ENCODE measurements at places on chromosomes 16 and 17.

- peaks cover 59% of the 10 kb centered on the region for H3K36me3 ChIP-seq
- peaks cover 71% of the 10 kb centered on the region for H3K4me1 ChIP-seq
- H3K4me3 ChIP-seq: peak overlapping the region; percentile 3
- peak overlapping the region; percentile 78 for H3K27ac ChIP-seq
- no peak for DNase-seq
- H3K27me3 ChIP-seq: no peaks in the 10 kb centered on the region
Observed at GRCh38 chr17:42338427-42338985, 49.7 kb downstream of the STAT3 start.

DNA sequence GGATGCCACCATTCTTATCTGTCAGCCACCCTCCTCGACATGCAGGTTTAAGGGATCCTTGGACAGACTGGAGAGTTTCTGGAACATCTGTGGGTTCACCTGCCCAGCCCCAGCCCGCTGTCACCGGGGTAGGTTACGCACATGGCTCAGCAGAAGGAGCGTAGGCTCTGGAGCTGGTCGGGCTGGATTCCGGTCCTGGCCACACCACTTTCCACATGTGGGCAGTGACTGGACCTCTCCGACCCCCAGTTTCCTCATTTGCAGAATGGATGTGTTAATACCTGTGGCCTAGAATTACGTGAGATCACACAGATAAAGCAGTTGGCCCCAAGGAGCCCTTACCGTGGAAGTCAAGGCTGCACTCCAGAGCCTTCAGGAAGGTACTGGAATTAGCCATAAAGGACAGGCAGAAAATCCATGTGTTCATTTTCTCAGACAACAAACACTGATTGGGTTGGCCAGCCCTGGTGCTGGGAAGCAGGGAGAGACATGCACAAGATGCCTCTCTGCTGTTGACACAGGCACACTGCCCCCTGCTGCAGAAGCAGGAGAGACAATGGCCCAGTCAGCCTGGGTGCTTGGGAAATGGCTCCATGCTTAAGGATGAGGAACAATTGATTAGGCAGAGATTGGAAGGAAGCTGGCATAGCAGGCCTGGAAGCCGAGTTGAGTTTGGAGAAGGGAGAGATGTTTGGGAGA lies 58.8 kb downstream of the SF3B3 start:
- no peaks in the 10 kb centered on the region for H3K4me1 ChIP-seq
- H3K27me3 ChIP-seq: no peaks in the 10 kb centered on the region
- no peak overlapping the region for H3K4me3 ChIP-seq
- no peak overlapping the region for H3K27ac ChIP-seq
- DNase-seq: no peak
- no peaks in the 10 kb centered on the region for H3K36me3 ChIP-seq

- peak overlapping the region; percentile 83 for H3K4me3 ChIP-seq
- peaks cover 8% of the 10 kb centered on the region for H3K27me3 ChIP-seq
- H3K27ac ChIP-seq: peak overlapping the region; percentile 76
- peaks cover 39% of the 10 kb centered on the region for H3K36me3 ChIP-seq
Observed at GRCh38 chr17:32445074-32445415, 735 bp downstream of the PSMD11 start.

GRCh38 chr17:76560877-76561221 lies 21.0 kb downstream of the PRCD start:
- H3K27ac ChIP-seq: peak overlapping the region; percentile 87
- H3K4me1 ChIP-seq: peaks cover 69% of the 10 kb centered on the region
- peaks cover 63% of the 10 kb centered on the region for H3K36me3 ChIP-seq
- no peaks in the 10 kb centered on the region for H3K27me3 ChIP-seq
- H3K4me3 ChIP-seq: peak overlapping the region; percentile 71
- DNase-seq: no peak

DNA sequence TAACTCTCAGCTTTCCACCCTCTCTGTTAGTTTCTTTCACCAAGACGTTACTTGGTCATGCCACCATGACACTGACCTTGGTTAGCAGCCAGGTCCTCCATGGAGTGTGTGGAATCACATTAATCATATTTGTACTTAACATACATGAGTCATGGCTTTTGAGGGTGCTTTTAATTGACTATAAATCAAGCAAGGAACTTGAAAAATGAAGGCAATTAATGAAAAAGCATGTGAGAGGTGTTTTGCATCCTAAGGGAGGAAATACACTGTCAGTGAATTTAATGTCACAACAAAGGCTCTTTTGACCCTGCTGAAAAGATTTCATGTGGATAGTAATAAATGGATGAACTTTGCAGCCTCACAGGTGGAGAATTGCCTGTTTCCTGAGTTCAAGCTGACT lies 240.7 kb downstream of the CDH13 start:
- no peak for DNase-seq
- H3K36me3 ChIP-seq: no peaks in the 10 kb centered on the region
- H3K27ac ChIP-seq: no peak overlapping the region
- no peak overlapping the region for H3K4me3 ChIP-seq
- no peaks in the 10 kb centered on the region for H3K4me1 ChIP-seq

DNA sequence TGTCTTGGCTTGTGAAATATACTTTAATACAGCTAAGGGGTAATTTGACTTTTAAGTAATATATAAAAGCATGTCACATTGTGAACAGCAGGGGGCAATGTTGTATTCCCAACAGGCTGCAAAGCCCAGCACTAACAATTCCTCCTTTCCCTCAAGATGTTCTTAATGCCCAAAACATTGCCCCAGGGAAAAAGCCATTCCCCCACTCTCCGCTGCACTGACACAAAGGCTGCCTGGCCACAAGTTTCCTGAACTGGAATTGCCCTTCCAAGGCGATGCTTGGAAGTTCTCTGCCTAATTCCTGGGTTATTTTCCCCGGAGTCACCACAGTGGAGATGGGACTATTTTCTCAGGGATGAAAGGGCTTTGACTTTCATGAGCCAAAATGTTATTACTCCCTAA lies 27.2 kb downstream of the CLEC16A start:
- H3K4me1 ChIP-seq: peaks cover 74% of the 10 kb centered on the region
- DNase-seq: peak; percentile 50
- peak overlapping the region; percentile 82 for H3K27ac ChIP-seq
- no peaks in the 10 kb centered on the region for H3K27me3 ChIP-seq
- H3K36me3 ChIP-seq: peaks cover 46% of the 10 kb centered on the region

DNA sequence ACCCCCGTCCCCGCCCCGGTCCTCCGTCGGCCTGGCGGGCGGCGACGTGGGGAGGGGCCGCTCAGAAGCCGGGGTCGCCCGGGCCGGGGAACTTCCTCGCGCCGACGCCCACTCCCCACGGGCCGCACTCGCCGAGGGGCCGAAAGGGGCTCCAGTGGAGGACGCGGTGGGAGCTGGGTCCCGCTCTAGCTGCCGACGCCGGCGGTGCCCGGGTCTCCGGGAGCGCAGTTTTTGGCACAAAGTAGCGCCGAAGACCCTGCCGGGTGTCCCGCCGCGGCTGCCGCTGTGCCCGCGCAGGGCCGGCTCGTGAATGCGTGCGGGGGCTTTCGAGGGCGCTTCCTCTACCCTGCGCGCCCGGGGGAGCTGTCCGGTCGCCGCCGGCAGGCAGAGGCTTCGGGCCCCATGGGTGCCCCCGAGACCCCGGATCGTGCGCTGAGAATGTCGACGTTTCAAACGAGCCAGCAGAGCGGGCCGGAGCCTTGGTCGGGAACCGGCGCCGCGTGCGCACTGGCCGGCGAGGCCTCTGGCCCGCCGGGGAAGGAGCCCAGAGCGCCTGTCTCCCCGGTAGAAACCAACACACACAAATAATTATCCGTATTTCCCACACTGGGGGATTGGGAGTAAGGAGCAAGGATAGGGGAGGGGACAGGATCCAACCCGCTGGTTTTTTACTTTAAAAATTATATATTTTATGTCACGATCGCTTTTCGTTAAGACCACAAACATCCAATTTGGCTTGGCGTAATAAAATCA lies 46.6 kb upstream of the SLC38A10 start:
- H3K4me1 ChIP-seq: peaks cover 18% of the 10 kb centered on the region
- peaks cover 46% of the 10 kb centered on the region for H3K27me3 ChIP-seq
- DNase-seq: no peak
- no peak overlapping the region for H3K4me3 ChIP-seq
- peaks cover 5% of the 10 kb centered on the region for H3K36me3 ChIP-seq

GRCh38 chr17:45246861-45247428 lies 14.9 kb downstream of the SPATA32 start:
- peak overlapping the region; percentile 84 for H3K27ac ChIP-seq
- DNase-seq: no peak
- peaks cover 64% of the 10 kb centered on the region for H3K4me1 ChIP-seq
- no peaks in the 10 kb centered on the region for H3K27me3 ChIP-seq
- H3K36me3 ChIP-seq: peaks cover 64% of the 10 kb centered on the region

DNA sequence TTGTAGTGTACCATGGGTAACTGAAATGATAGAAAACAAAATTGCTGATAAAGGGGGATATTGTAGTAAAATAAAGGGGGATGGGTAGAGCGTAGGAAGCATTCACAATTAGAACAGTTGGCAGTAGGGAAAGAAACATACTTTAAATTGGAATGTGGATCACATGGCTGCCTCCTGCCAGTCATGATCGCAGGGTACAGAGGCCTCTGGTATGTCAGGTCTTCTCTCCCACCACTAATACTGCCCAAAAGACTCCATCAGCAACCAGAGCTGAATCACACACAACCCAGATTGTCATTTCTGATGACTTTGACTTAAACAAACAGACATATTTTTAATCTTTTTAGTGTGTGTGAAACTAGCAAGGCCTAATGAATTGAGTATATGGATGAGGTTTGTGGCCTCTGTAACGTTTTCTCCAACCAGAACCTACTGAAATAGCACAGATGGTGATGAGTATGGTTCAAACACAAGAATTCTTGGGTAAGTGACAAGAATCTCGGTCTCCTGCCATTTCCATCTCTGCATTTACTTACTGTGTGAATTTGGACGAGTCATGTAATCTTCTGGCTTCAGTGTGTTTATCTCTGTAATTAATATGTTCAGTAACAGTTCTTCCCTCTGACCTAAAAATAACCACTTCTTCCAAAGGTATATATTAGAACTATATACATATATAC lies 112.6 kb downstream of the USP22 start:
- H3K36me3 ChIP-seq: no peaks in the 10 kb centered on the region
- DNase-seq: no peak
- H3K4me3 ChIP-seq: no peak overlapping the region
- H3K27me3 ChIP-seq: peaks cover 11% of the 10 kb centered on the region

DNA sequence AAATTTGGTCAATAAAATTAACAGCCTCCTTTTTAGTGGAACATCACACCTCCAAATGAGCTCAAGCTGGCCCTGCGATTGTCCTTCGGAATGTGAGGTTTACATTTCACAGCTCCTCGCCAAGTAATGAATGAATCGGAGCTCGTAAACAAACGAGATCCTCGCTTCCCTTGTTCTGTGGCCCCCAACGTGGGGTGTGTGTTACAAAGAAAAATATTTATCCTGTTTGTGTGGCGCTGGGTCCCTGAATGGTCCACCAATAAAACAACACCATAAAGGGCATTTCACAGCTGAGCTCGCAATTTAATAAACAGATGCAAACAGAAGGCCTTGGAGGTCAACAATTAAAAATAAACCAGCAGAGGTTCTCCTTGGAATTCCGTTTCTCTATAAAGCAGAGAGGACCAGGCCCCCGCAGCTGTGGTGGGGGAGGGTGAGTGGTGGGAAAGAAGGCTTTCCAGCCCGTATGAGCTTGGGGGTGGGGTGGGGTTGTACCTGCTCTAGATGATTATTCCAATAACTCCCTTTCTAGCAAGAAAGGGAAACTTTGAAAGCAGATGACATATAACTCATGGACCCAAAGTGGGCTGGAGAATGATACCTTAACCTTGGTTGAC lies 393.9 kb upstream of the SALL1 start:
- H3K4me3 ChIP-seq: no peak overlapping the region
- H3K27ac ChIP-seq: no peak overlapping the region
- DNase-seq: no peak
- no peaks in the 10 kb centered on the region for H3K36me3 ChIP-seq

GRCh38 chr16:16029431-16030011 lies 80.1 kb downstream of the ABCC1 start:
- no peak for DNase-seq
- peaks cover 61% of the 10 kb centered on the region for H3K4me1 ChIP-seq
- H3K4me3 ChIP-seq: no peak overlapping the region
- no peaks in the 10 kb centered on the region for H3K27me3 ChIP-seq
- peaks cover 27% of the 10 kb centered on the region for H3K36me3 ChIP-seq

DNA sequence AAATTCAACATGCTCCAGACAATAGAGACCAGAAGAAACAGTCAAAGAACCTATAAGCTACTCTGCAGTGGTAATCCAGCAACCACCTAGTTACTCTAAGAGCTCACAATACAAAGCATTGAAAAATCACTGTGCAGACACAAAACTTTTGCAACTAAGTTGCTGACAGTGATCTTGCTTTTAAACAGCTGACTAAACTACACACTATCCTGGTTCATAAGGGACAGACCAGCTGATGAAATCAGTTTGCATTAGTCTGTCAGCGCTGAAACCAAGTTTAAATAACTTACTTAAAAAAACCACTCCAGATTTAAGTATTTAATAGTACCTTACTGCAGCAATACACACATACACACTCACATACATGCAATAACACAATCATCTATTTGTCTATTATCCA lies 4.6 kb downstream of the VEZF1 start:
- no peak overlapping the region for H3K4me3 ChIP-seq
- DNase-seq: no peak
- no peak overlapping the region for H3K27ac ChIP-seq

- no peak for DNase-seq
- no peaks in the 10 kb centered on the region for H3K36me3 ChIP-seq
- H3K4me3 ChIP-seq: no peak overlapping the region
- peaks cover 6% of the 10 kb centered on the region for H3K27me3 ChIP-seq
Observed at GRCh38 chr17:49515196-49515770, 20.2 kb downstream of the NGFR start.

- H3K27me3 ChIP-seq: peaks cover 3% of the 10 kb centered on the region
- no peaks in the 10 kb centered on the region for H3K36me3 ChIP-seq
- no peak overlapping the region for H3K27ac ChIP-seq
- H3K4me3 ChIP-seq: no peak overlapping the region
- no peaks in the 10 kb centered on the region for H3K4me1 ChIP-seq
- no peak for DNase-seq
Observed at GRCh38 chr16:49348408-49349176, 25.0 kb upstream of the C16orf78 start.

DNA sequence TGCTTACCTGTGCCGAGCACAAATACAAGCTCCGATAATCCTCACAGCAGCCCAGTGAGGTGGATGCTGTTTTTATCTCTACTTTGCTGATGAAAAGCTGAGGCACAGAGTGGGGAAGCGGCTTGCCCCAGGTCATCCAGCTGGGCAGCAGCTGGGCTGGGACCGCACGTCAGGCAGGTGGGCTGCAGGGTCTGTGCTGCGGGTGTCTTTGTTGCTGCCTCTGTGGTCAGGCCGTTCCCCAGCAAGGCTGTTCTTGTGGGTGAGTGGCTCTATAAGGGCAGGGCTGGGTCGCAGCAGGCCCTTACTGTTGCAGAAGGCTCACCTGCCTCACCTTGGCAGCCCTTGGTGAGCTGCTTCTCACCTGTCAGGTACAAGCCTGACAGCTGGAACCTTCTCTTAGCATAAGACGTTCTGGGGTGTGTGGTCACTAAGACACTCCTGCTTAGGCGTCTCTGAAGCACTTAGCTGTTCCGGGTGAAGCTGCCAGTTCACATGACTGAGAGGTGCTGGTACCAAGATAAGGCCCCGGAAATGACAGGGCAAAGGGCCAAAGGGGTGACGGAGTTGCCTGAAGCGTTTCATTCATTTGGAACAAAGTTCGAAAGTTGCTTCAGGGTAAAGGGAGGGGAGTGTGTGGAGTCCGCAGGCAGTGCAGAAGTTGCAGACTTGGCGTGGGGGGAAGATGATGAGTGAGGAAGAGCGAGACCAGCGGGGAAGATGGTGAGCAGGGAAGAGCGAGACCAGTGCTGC lies 17.4 kb downstream of the IRF8 start:
- no peaks in the 10 kb centered on the region for H3K36me3 ChIP-seq
- no peak for DNase-seq
- no peak overlapping the region for H3K4me3 ChIP-seq
- H3K4me1 ChIP-seq: no peaks in the 10 kb centered on the region
- no peaks in the 10 kb centered on the region for H3K27me3 ChIP-seq

Data from activated CD4-positive, alpha-beta memory T cell treated with anti-CD3 and anti-CD28 coated beads, Interleukin-2, amount 10 ng/mL, durations not matched to agents 7 days and 5 days (primary cell).